Activated CD4-positive, alpha-beta memory T cell treated with anti-CD3 and anti-CD28 coated beads, Interleukin-2, amount 10 ng/mL, durations not matched to agents 7 days and 5 days (primary cell): ENCODE measurements at places on chromosomes 3 and 15. TPM values are rescaled to one million over a fixed set of nuclear protein-coding genes. Genes with fewer than 3 reads are reported as not detected.

The NR1I2 gene
- total RNA-seq, result 0.13 TPM

The RTP3 gene
- total RNA-seq, result not detected

The DGKG gene
- 0.13 TPM for total RNA-seq

DNA sequence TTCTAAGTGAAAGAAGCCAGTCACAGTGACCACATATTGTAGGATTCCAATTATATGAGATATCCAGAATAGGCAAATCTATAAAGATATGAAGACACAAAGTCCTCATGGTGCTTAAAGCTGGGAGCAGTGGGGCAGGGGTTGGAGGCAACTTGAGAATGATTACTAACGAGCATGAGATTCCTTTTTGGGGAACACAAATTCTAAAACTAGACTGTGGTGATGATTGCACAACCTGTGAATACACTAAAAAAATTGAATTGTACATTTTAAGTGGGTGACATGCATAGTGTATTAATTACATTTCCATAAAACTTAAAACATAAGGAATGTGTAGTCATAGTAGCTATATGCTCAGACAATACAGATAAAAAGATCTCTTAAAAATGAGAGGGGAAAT, 103.2 kb downstream of the DPH6 start:
- H3K36me3 ChIP-seq, result no peaks in the 10 kb centered on the region
- no peak overlapping the region for H3K4me3 ChIP-seq
- no peak for DNase-seq
- H3K27ac ChIP-seq, result no peak overlapping the region
- H3K4me1 ChIP-seq, result no peaks in the 10 kb centered on the region

- no peak for DNase-seq
- peaks cover 16% of the 10 kb centered on the region for H3K36me3 ChIP-seq
- peaks cover 41% of the 10 kb centered on the region for H3K4me1 ChIP-seq
- no peak overlapping the region for H3K4me3 ChIP-seq
- H3K27ac ChIP-seq, result no peak overlapping the region
Measured at GRCh38 chr3:43503067-43503728, 118.6 kb downstream of the ANO10 start.
